HEK293T (cell line): ENCODE measurements at places on chromosomes 2 and 18.

DNA sequence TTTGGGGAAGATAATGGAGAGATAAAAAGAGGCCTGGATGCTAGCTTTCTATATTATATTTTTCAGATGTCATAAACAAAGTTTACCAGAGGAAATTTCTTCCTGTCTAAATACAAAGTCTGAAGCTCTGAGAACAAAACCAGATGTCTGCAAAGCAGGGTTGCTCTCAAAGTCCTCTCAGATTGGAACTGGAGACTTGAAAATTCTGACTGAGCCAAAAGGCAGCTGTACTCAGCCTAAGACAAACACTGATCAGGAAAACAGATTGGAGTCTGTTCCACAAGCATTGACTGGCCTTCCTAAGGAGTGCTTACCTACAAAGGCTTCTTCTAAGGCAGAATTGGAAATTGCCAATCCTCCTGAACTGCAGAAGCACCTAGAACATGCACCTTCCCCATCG, 25.1 kb downstream of the KDM3A start:
- DNase-seq = no peak

- DNase-seq = no peak
Observed at GRCh38 chr2:101124643-101125366, 26.4 kb downstream of the TBC1D8 start.

DNA sequence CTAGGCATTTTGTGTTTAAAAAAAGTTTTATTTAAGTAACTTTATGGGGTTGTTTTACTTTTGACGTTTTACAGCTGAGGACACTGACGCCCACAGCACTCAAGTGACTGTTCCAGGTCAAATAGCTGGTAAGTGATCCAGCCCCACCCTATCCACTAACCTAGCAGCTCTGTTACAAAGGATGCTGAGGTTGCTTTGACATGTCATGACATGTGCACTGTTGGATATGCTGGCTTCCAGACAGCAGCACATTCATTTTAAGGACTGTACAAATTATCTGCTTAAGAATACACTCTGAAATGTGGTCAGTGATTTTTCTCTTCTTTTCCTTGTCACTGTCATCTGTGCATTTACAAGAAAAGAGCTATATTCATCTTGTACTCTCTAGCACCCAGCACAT, 417.5 kb downstream of the ZEB2 start:
- DNase-seq = no peak

GRCh38 chr2:23385748-23386338, 864 bp downstream of the KLHL29 start:
- peak; percentile 38 for DNase-seq

GRCh38 chr2:60526623-60527022, 26.8 kb downstream of the BCL11A start:
- no peak for DNase-seq

GRCh38 chr2:240205348-240205747, 64.9 kb upstream of the OTOS start:
- no peak for DNase-seq

DNA sequence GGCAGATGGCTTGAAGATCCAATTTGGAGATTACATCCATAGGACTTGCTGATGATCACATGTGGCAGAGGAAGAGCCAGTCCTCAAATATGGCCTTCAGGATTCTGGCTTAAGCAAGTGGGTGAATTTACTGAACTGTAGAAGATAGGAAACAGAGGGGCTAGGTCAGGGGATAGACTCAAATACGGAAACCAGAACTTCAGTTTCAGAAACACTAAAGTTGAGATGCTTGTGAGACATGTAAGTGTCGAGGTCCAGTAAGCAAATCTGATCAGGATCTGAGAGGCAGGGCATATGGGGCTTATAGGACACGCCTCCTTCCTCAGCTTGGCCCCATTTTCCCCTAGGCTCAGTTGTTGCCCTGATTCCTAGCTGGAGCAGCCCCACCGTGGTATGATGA, 107.7 kb downstream of the LBH start:
- no peak for DNase-seq

GRCh38 chr18:9530226-9531009, 55.1 kb downstream of the RALBP1 start:
- no peak for DNase-seq

- peak; percentile 77 for DNase-seq
Observed at GRCh38 chr2:19362755-19363473, 4.5 kb upstream of the OSR1 start.

DNA sequence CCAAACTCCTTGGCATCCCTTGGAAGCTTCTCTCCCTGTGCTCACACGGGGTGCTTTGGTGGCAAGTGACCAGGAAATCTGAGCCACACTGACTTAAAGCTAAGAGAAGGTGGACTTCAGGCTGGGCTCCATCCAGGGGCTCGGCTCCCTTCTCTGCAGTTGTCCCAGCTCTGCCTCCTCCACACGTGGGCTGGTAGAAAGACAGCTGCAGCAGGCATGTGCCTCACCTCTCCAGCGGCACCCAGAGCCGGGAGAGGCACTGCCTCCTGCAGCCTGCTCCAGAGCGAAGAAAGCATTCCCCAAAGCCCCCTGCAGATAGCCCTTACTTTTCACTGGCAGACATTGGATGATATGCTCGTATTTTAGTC, 11.3 kb downstream of the KCNF1 start:
- DNase-seq = no peak

GRCh38 chr2:132497591-132497990, 81.0 kb downstream of the GPR39 start:
- no peak for DNase-seq

DNA sequence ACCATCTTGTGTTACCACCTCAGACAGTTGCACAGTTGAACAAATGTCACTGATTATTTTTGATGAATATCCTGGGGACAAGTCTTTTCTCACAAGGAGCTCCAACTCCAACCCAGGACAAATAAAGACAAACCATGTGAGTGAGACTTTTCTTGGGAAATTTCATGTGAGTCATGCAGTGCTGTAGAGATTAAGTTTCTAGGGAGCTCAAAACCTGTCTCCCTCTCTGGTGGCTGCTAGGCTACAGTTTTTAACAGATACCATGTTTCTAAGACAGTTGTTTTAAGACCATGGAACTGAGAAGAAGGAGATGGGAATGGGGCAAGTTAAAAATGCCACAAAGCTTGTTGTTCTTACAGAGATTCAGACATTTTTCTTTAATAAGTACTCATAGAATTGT, 255.5 kb downstream of the RIT2 start:
- no peak for DNase-seq

- no peak for DNase-seq
Observed at GRCh38 chr2:162915858-162916257, 77.3 kb upstream of the KCNH7 start.

GRCh38 chr2:207330912-207331311, 165.2 kb upstream of the KLF7 start:
- DNase-seq = no peak

DNA sequence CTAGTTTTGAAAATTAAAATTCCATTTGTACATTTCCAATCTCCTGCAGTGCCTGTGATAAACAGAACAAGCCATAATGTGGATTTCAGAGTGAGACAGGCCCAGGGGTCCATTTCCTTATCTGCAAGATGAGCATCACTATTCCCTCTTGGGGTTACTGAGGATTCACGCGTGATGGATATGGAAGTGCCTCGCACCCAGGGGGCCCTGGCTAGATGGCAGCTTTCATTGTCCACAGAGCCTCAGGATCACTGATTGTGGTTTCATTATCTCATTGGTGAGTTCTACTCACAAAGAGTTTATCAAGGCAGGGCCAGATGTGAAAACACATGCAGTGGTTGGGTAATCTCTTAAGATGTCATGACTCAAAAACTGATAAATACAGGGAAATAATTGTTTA, 11.6 kb downstream of the CNGA3 start:
- no peak for DNase-seq

GRCh38 chr2:119981896-119982295, 31.0 kb upstream of the EPB41L5 start:
- no peak for DNase-seq

DNA sequence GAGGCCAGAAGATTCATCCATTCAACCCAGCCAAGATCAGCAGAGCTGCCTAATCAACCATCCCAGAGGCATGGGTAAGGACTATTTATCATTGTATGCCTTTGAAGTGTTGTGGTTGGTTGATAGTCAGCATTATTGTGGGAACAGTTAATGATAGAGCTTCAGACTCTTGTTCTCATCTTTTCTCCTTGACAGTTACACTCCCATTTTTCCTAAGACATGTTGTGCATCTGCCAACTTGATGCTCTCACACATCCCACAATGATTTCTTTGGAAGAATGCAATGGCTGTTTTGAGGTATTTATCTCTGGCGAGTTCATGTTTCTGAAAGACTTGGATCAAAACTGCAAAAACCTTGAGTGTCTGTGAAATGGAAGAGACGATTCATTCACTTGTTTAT, 55.4 kb downstream of the FASTKD2 start:
- DNase-seq = no peak

- no peak for DNase-seq
Observed at GRCh38 chr2:189467160-189467559, 25.9 kb downstream of the WDR75 start.
